T-helper 22 cell (primary cell): ENCODE measurements at places on chromosomes 12 and 14.

- no peak for DNase-seq
These were observed 23.8 kb downstream of the AACS start for GRCh38 chr12:125089083-125089482.

DNA sequence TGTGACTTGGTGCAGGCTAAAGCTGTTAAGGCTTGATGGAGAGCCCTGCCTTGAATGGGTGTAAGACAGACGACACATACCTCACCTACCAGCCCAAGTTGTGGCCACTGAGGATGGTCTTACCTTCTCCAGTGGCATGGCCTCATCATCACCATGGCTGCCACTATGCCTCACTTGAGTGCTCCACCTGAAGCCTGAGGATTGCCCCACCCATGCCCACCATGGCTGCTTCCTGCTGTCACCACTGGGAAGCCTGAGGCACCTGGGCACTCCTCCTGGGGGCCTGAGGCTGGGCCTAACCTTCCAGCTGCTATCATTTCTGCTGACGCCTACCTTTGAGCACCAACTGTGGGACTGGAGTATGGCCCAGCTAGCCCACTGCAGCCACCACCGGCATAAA is 1605.7 kb upstream of the FLRT2 start:
- no peak for DNase-seq

GRCh38 chr14:50935126-50936015 is 8.9 kb downstream of the PYGL start:
- DNase-seq: no peak

DNA sequence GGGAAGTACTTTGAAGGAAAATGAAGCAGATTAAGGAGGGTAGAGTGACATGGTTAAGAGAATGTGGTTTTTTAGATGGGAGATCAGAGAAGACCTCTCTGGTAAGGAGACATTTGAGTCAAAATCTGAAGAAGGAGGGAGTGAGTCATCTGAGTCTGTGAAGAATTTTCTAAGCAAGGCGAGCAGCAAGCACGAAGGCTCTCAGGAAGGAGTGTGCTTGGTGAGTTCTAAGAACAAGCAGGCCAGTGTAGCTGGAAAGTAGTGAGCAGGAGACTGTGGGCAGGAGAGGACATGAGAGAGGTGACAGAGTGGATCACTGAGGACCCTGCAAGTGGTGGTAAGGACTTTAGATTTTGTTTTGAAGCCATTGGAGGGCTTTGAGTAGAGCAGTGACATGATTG is 76.3 kb upstream of the FUT8 start:
- no peak for DNase-seq

GRCh38 chr12:13609894-13610679 is 371.3 kb downstream of the GRIN2B start:
- no peak for DNase-seq

GRCh38 chr12:54824402-54824801 is 29.9 kb upstream of the MUCL1 start:
- DNase-seq: no peak

DNA sequence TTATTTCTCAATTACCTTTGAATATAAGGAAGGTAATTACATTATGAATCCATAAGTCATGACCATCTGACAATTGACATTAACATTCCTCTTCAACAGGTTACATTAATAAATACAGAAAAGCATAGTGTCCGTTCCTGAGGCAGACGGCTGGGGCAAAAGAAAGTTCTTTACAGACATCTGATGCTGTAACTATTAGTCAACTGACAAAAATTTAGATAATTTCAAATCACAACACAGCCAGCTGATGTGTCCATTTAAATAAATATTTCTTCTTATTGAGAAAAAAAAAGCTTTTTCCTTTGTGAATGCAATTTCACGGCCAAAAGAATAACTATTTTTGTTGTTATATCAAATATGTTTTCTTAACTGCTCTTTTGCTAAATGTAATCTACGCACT is 9.2 kb upstream of the PYROXD1 start:
- DNase-seq: no peak

GRCh38 chr12:131535779-131536178 is 175.1 kb upstream of the SFSWAP start:
- DNase-seq: no peak

DNA sequence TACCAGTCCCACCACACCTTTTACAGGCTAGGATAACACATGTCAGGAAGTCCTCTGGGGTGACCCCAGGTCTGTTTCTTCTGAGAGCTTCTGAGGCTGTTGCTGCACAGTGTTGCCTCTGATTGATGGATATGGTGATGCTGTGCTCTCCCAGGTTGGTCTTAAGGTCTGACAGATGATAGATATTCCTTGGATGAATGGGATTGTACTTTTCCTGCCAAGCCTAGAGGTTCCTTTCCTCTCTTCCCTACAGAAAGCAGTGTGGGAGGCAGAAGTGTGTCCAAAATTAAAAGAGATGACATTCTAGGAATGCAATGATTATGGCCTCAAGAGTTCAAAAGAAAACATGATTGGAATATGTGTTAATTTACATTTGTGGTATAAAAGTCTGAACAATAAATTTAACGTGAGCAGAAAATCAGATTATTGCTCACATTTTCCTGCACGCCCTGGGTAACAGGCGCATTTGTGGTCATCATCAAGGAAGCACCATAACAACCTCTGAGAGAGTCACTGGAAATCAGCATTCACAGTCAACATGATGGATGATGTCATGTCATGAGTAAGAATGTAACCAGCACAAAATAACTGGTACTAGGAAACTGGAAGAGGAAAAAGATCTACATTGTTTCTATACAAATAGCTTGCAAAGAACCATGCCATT is 73.7 kb downstream of the BBS10 start:
- no peak for DNase-seq

DNA sequence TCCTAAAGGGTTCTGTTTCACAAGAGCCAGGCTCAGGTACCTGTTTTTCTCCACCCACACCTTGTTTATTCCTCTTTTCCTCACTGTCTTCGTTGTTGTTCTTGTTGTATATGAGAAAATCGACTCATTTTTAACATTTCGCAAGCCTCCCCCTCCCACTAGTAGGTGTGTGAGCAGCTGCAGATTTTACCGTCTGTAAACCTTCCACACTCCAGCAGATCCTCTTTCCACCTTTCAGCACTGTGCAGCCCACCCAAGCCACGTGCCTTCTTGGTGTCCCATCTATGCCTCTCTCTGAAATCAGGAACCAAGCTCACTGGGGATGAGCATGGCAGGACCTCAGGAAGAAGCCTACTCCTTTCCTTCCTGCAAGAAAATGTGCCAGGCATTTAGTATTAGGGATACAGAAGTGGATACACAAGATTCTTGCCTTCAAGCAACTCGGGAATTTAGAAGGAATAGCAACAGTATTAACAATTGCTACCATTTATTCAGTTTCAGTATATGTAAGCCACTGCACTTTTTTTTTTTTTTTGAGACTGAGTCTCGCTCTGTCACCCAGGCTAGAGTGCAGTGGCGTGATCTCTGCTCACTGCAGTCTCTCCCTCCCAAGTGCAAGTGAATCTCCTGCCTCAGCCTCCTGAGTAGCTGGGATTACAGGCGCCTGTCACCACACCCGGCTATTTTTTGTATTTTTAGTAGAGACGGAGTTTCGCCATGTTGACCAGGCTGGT is 113.6 kb downstream of the CHST11 start:
- DNase-seq: no peak

- no peak for DNase-seq
These were observed 54.0 kb downstream of the PHLDA1 start for GRCh38 chr12:75977590-75977951.

DNA sequence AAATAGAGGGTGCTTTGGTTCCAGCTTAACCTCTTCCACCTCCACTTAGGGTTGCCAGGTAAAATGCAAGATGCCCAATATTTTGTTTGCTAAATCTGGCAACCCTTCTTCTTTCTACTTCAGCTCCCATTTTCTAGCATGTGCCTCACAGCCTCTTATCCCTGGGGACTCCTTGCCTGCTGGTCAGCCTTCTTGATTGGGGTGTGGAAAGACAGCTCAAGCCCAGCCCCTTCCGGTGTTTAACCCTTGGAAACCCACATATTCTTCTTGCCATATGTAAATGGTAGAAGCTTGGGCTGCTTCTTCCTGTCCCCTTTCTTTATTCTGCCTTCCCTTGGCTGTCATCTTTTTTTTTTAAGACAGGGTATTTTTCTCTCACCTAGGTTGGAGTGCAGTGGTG is 5.7 kb downstream of the SPIC start:
- no peak for DNase-seq

DNA sequence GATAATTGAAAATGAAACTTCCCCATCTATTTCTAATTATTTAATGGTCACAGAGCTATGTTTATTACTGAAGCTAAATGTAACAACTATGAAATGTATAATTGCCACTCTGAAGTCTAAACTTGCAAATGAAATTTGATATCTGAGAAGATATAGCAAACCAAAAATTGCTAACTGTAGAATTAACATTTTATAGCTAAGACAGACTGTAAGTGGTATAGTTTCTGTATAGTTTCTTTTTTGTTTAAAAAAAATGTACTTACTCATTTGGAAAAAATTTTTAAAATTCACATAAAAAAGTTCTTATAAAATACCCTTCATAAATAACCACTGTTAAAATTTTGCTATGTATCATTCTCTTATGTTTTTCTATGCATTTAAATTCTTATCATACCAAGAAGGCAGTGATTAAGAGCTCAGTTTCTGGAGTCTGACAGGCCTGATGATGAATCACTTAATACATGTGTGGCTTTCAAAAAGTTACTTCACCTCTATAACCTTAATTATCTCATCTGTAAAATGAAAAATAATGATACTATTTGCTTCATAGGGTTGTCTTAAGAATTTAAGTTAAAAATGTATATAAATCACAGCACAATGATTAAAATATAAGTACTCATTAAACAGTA is 214.7 kb upstream of the GARIN2 start:
- no peak for DNase-seq

GRCh38 chr12:75864161-75864560 is 167.4 kb downstream of the PHLDA1 start:
- no peak for DNase-seq

- no peak for DNase-seq
These were observed 80.8 kb upstream of the REP15 start for GRCh38 chr12:27615331-27615891.

DNA sequence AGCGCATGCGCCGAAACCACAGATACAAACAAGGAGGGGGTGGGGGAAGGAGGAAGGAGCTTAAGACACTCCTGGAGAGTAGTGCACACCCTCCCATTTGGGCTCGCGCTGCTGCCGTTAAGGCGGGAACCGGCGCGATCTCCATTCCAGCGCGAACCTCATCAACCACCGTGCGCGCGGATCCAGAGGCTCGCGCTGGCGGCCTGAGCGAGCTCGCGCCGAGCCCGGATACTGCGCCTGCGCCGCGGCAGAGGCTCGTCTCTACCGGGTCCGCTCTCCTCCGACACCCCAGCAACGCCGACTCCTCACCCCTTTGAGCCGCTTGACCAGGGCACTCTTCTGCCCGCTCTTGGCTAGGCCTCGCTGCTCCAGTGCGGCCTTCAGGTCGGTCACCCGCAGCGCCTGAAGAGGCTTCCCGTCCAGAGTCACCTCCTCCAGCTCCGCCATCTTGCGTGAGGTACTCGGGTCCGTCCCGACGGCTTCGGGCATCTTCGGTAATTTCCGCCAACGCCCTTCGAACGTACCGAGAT is at the start of gene ACIN1:
ACIN1 (minus strand) TSS at position 471 of the 530 bp plus-strand sequence; CDS start at position 447, 24 bp downstream.
- DNase-seq: peak; percentile 57

GRCh38 chr12:120662879-120663278 is 22.5 kb downstream of the CABP1 start:
- no peak for DNase-seq

- DNase-seq: no peak
These were observed 6.7 kb upstream of the CLEC7A start for GRCh38 chr12:10136637-10137205.

DNA sequence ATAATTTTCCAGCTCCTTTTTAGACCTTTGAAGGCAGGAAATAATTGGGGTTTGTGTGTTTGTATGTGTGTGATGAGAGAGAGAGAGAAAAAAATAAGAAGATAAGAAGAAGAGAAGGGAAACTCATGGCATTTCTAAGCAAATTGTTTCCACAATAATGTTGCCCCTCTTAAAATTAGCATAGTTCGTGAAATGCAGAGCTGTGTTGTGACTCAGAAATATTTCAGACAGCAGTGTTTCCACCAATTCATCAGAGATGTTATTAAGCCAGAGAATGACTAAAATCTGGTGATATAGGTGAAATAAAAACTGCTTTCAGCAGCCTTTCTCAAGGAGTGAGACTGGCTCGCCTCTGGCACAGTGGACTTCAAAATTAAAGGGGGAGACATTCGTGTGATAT is 65.9 kb upstream of the ARHGAP5 start:
- no peak for DNase-seq

GRCh38 chr14:30162066-30162465 is 234.4 kb upstream of the PRKD1 start:
- DNase-seq: no peak

DNA sequence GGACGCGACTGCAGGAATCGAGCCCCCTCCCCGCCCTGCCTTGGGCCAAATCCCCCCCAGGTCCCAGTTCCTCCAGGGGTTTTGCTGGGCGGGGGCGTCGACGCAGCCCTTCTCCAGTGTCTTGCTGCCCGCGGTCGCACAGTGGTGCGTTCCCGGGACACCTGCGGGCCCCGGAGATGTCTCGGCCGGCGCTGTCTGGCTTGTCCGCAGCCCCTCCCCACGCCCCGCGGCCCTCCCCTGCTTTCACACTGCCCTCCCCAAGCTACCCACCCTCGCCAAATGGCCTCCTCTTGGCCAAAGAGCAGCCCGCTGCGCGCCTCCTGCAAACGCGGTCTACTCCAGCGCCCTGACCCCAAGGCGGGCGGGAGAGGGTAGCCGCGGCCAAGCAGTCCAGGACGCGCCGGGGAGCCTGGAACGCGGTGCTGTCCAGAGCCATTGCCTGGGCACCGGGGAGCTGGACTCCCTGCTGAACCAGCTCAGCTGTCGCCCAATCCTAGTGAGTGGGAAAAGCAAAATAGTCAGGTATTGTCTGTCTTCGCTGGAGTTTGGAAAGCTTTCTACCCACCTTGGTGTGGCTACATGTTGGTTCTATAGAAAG is 122.0 kb downstream of the AACS start:
- DNase-seq: no peak

DNA sequence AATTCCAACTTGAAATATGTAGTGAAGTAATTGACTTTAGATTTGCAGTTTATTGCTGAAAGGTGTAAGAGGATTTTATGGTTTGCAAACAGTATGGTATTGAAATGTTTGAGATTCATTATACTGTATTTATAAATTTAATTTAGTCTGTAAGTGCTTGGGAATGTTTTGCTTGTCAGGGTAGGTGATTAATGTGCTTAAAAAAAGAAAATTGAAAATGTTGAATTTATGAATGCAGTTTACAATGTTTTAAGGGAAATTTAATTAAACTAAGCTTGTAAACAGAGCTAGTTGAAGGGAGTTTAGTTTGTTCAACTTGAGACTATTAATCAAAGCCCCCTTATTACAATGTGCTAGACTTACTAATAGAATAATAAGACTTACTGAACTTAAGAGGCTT is 18.0 kb upstream of the CRY1 start:
- DNase-seq: no peak

DNA sequence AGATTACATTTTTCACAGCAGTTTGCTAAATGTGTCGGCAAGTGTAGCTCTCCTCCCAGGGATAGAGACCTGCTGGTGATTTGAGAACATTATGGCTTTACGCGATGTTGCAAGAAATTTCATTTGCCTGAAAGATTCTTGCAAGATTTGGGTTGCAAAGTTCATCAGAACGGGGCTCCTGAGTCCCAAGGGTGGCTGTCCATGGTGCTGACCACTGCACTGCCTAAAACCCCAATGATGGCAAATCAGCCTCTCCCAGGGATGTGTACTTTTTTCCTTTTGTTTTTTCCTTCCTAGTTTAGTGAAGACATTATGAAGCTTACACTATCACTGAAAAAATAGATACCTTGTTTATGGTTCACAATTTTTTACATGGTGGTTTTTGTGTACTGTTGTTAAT is 85.4 kb downstream of the WSCD2 start:
- DNase-seq: no peak

GRCh38 chr14:105843444-105844046 is 317.2 kb downstream of the TMEM121 start:
- DNase-seq: no peak
